ENCODE measurements at places on chromosomes 16 and 17.

DNA sequence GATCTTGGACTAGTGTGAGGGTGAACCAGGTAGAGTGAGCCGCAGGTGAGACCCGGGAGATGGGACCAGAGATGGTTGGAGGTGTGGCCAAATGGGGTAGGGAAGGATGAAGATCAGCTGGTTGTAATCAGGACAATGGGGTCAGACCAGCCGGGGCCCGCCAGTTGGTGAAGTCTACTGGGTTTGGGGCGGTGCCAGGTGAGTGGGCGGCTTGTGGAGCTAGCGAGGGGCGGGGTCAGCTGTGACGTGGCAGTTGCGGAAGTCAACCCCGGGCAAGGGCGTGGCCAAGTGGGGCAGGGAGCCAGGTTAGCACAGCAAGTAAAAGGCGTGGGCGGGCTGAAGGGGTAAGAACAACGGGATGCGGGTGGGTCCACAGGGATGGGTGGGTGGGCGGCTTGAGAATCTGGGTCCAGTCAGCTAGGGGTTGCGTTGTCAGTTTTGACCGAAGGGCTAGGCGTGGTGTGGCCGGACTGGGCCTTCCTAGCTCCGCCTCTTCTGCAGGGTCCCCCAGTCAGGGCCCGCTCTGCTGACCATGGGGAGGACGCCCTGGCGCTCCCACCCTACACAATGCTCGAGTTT, 25.5 kb upstream of the ALKBH5 start:
- peak; percentile 66 for DNase-seq

DNA sequence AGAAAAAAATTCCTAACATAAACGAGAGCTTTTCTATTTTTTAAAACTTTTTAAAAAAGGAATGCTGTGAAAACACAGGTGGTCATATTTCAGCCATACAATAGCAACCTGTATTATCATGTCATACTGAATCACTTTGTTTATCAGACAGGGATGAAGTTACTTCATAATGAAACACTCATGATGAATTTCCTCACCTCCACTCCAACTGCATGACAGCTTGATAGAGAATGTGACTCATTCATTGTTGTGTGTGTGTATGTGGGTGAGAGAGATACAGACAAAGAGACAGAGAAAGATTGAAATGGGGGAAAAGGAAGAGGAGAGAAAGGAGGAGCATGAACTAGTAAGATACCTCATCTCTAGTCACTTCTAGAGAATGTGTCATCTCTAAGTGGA, 109.0 kb downstream of the SYCE1L start:
- no peak for DNase-seq

GRCh38 chr17:49038544-49038943, 41.4 kb downstream of the IGF2BP1 start:
- DNase-seq, result no peak

DNA sequence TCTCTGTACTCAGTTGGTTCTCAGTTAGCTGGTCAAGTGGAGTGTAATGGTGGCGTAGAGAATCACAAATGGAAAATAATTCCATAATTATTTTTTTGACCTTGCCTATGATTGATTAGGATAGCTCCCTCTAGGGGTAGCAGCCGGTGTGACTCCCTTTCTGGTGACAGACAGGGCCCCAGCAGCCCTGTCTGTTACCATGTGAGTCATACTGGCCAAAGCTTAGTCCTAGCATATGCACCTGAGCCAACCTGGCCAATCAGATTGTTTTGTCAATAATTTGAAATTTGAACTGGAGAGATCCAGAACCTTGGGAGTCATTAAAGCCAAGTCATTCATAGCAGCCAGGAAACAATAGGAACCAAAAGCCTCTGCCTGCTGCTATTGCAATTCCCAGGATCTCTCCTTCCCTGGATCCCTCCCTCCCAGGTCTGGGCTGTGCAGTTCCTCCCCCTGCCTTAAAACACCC, 5.6 kb downstream of the PNPO start:
- peak; percentile 73 for DNase-seq

GRCh38 chr16:59455497-59455896, 721.4 kb upstream of the GOT2 start:
- no peak for DNase-seq

GRCh38 chr16:85871756-85872155, 27.2 kb upstream of the IRF8 start:
- DNase-seq, result no peak

DNA sequence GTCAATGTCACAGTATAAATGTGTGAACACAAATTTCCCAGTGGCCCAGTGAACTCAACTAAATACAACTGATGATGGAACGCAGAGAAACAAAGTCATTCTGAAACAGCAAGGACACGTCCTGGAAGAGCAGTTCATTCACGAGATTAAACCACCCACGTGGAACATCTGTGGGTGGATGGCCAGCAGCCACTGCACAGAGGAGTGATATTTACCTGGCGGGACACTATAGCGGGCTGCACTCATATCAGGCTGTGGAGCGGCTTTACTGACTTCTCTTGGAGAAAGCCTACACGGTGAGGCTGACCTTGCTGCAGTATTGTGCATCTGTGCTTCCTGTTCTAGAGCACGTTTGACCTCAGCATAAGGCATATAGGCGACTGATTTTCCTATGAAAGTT, 87.3 kb downstream of the TTC19 start:
- DNase-seq, result no peak

DNA sequence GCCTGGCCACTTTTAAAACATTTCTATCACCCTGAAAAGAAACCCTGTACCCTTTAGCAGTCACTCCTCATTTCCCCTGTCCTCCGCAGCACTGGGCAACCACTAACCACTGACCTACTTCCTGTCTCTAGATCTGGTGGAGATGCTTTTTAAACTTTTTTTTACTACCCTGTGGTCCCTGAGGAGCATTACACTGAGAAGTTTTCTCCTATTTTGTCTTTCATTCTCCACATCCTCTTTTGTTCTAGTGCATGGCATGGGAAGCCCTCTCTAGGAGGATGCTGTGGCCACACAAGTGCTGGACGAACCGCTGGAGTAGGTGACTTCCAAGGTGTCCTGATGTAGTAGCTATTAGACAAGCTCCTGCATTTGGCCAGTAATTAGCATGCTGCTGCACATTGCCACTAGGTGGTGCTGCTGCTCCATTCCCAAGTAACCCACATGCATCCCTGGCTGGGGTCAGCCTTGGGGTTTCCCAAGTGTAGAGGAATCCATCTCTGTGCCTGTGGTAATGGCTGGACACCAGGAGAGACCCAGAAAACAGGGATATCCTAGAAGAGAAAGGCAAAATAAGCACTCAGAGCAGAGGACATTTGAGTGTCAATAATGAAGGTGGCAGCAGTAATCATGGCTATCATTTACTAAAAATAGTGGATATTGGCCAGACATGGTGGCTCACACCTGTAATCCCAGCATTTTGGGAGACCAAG, 143.8 kb upstream of the CRHR1 start:
- peak; percentile 76 for DNase-seq

- DNase-seq, result no peak
Measured at GRCh38 chr17:10125531-10126275, 72.7 kb downstream of the GAS7 start.

GRCh38 chr17:7176841-7177190, 2.4 kb downstream of the ASGR1 start:
- DNase-seq, result no peak

DNA sequence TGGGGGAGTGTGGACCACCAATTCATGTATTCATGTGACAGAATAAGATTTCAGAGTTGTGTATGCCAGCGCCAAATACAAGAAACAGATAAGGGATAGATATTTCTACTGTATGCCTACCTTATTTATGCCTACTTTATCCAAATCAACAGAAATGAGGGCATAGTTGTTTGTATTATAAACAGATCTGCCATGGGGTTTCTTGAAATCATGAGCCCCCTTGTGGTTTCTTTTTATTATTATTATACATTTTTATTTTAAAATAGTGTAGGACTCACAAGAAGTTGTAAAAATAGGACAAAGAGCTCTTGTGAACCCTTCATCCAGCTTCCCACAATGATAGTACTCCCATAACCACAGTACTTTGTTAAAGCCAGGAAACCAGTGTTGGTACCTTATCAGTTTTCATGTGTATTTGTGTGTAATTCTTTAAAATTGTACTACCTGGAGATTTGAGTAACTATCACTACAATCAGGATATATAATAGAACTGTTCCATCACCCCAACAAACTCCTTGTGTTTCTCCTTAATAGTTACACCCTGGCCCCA, 229.4 kb downstream of the CCDC182 start:
- DNase-seq, result no peak

DNA sequence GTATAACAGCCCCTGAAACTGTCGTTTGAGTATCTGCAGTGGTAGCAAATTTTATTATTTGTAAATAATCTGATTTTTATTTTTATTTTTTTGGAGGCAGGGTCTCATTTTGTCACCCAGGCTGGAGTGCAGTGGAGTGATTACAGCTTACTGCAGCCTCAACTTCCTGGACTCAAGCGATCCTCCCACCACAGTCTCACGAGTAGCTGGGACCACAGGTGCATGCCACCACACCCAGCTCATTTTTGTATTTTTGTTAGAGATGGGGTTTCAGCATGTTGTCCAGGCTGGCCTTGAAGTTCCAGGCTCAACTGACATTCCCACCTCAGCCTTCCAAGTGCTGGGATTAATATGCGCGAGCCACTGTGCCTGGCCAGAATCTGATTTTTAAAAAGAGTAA, 2.8 kb downstream of the NDEL1 start:
- no peak for DNase-seq

DNA sequence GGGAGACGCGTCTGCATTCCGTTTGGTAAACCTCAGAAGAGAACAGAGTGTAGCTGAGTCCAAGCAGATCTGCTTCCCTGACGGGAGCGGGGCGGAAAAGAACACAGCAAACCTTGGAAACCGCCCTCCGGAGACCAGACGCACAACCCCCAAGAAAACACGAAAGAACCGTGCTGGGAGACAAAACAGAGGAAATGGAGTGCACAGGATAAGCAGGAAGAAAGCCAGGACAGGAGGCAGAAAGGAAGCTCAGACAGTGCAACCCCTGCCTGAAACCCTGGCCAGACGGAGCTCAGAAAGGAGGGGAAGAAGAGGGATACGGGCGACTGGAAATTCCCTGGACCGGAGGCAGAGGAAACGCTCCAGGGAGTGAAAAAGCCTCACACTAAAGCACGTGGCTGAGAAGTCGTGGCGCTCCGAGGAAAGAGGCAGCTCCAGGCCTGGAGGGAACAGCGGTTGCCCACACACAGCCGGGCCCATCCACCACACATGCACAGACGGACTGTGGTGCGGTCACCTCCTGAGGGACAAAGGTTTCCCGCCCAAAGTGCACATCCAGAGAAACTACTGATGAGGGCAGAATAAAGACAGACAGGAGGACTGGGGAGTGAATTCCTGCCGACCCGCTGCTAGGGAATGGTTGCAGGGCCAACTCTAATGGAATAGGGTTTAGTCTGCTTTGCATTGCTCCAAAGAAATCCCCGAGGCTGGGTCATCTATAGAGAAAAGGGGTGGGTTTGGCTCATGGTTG, 10.2 kb downstream of the DPEP1 start:
- no peak for DNase-seq

- DNase-seq, result no peak
Measured at GRCh38 chr17:59420901-59421300, 89.4 kb downstream of the YPEL2 start.

DNA sequence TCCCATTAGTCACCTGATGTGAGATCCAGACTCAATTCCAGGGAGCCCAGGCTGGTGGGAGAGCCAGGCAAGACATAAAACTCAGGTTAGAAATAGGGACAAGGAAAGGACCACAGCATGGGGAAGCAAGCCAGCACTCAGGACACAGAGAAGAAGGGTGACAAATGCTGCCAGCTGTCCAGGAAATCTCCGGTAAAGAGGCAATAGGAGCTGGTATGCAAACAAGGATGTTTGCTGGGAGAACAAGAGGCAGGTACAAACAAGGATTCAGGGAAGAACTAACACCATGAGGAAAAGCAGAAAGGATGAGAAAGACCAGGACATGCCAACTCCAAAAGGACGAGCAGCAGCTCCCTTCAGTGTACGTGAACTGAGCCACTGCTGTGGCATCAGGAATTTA, 10.2 kb upstream of the TXNDC11 start:
- DNase-seq, result no peak

DNA sequence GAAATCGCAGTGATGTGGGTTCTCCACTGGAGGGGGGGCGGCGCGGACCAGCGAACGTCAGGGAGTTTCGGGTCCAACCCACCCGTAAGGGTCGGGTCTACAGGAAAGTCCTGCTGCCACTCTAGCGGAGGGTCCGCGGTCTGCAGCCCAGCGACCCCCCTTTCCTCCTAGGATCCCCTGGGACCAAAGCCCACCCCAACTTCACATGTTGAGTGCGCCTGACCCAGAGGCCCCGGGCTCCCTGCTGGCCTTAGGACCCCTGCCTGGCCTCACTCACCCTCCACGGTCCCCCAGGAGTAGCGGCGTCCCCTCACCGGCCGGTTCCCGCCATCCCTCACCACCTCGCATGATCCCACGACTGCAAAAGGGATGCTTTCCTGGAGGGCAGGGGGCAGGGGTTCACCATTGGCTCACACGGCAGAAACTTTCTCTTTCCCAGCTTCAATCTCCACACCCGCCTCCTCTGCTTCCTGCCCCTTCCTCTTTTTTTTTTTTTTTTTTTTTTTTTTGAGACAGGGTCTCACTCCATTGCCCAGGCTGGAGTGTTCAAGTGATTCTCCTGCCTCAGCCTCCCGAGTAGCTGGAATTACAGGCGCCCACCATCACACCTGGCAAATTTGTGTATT, 3.1 kb downstream of the SEPTIN1 start:
- DNase-seq, result no peak

DNA sequence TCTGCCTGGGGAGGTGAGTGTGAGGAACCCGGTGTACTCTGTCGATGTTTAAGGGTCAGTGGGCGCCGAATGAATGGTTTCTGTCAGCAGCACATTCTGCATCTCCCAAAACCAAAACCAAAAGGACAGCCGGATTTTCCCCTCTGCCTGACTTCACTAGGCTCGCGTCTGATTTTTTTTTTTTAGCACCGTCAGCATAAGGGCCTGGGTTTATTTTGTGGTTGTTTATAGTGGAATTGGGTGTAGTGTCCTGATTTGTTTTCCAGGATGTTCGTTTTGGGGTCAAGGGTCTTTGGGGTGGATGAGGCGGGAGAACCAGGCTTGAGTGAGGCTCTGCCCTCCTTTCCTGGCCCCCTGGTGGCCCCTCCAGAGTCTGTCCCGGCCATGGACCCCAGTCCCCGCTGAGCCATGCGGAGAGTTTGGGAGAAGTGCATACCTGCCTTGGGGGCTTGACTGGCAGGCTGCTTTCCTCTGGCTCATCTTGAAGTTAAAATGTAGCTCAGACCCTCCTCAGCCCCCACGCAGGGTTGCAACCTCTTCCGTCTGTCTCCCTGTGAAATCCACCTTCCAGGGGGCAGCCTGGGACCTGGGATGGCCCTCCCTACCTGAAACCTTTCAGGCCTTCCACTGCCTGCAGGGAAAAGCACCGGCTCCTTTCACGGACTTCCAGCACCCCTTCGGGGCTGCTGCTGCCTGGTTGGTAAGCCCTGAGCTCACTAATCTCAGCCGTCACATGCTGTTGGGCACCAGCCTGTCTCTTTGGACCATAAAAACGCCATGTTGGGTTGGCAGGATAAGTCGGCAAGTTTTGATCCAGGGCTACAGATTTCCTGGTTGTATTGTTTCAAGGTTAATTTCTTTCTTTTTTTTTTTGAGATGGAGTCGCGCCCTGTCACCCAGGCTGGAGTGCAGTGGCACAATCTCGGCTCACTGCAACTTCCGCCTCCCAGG, 60.2 kb downstream of the JPH3 start:
- DNase-seq, result no peak

- no peak for DNase-seq
Measured at GRCh38 chr16:68235108-68235886, 630 bp downstream of the ESRP2 start.

GRCh38 chr17:80171681-80172080, 1.9 kb downstream of the CARD14 start:
- no peak for DNase-seq

- DNase-seq, result no peak
Measured at GRCh38 chr16:58481226-58481869, 18.6 kb upstream of the NDRG4 start.

Measured in pons (tissue), 1 donor.